Neuronal stem cell (in vitro differentiated cells): ENCODE measurements at places on chromosomes 11 and 22.

- no peak for DNase-seq
These were observed 19.8 kb downstream of the PRMT3 start for GRCh38 chr11:20407344-20407743.

GRCh38 chr11:34855754-34856095, 60.5 kb downstream of the APIP start:
- DNase-seq, result no peak

DNA sequence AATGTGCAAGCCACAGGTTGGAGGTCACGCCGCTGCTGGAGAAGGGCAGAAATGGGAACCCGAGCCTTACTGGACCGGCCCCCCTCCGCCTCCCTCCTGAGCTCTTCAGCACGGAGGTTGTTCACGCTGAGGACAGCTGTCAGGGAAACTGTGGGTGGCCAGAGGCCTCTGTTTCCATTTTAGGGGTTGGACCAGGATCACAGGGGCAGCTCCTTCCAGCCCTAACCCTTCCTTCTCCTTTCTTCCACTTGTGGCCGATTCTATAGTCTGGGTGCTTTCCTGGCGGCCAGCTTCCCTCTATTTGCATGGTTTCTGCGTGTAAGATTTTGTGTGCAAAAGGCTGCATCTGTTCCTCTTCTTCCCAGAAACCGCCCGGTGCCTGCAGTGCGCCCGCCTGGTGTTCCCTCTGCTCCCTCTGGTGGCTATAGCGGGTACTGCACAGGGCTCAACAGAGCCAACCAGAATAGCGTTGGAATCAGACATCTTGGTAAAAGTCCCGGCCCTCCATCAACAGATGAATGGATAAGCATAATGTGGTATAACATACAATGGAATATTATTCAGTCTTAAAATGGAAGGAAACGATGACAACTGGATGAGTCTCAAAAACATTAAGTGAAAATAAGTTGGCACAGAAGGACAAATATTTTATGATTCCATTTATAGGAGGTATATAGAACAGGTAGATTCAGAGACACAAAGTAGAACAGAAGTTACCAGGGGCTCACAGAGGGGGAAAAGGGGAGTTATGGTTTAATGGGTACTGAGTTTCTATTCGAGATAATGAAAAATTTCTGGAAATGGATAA, 8.4 kb upstream of the SLC22A8 start:
- DNase-seq, result peak; percentile 79

DNA sequence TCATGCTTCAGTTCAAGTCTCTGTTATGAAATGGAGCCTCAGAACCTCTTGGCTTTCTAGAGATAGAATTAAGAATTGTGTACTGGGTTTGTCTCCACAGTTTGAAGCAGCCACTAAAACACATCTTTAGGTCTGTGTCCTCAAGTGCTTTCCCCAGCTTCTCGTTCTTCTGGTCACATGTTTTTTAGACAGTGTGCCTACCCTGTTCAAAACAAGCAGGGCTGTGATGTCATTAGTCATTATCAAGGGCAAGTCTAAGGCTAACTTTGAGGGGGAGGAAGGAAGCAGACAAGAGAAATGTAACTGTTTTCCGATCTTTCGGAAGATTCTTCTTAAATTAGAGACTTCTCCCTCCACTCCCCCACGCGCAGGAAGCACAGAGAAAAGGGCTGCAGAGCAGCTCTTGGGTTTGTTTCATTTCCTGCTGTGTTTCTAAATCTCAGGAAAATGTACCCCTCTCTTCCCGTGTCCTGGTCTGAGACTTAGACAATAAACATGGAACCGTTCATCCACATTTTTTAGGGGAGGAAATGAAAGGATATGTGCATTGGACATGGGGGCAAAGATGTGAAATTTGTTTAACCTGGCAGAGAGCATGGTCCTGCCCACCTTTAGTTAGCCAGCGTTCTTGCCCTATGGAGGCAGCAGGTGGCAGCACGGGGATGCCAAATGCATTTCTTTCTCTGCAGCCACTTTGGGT, 3.1 kb downstream of the AKIP1 start:
- DNase-seq, result peak; percentile 27

- DNase-seq, result no peak
These were observed 8.6 kb downstream of the C11orf91 start for GRCh38 chr11:33692013-33692504.

- no peak for DNase-seq
These were observed 57.9 kb upstream of the PHF21B start for GRCh38 chr22:45067731-45068130.

- peak; percentile 14 for DNase-seq
These were observed at the start of gene TSPO for GRCh38 chr22:43151251-43152002. TSPO (plus strand) TSS chr22:43151559; CDS start chr22:43159239, 7,680 bp downstream.
